D721Med (cell line): ENCODE measurements at places on chromosomes 11 and 22.

GRCh38 chr11:75554258-75555022 lies 7.6 kb upstream of the SERPINH1 start:
- no peak for DNase-seq

GRCh38 chr11:121494355-121495099 lies 41.8 kb upstream of the SORL1-AS1 start:
- no peak for DNase-seq

DNA sequence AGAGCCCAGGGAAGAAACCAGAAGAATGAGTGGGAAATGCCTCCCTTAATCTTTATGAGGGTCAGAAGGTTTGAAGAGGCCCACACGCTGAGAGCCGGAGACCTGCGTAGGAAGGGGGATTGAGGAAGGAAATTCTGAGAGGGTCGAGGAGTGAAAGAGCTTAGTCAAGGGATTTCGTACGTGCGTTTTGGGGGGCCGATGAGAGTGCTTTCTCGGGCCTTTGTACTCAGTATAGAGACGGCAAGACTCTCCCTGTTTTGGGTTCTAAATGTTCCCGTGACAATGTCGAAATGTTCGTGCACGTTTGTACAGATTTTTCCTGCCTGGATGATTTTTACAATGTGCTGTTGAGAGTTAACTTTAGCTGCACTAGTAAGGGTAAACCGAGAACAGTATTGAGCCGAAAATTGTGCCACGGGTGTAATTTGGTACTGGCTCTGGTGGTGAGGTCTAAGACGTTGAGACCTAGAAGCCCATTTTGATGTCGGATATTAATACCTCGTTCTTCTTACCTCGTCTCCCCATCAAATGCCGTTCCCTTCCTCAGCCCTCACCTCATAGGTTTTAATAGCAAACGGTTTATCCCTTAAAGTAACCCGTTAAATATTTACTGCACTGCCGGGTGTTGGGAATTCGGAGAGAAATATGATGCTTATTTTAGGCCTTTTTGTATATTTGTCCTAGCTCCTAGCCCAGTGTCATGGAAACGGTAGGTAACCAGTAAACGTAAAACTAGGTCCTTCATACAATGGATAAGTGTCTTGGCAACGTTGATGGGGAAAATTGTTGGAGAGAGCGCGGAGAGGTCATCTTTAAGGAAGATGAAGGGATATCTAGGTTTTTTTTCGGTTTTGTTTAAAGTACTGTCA lies 734 bp downstream of the C11orf58 start:
- no peak for DNase-seq

GRCh38 chr11:120134106-120134930 lies 3.6 kb downstream of the TRIM29 start:
- DNase-seq = no peak

- DNase-seq = no peak
Measured at GRCh38 chr11:36131721-36132397, 157.4 kb downstream of the COMMD9 start.

DNA sequence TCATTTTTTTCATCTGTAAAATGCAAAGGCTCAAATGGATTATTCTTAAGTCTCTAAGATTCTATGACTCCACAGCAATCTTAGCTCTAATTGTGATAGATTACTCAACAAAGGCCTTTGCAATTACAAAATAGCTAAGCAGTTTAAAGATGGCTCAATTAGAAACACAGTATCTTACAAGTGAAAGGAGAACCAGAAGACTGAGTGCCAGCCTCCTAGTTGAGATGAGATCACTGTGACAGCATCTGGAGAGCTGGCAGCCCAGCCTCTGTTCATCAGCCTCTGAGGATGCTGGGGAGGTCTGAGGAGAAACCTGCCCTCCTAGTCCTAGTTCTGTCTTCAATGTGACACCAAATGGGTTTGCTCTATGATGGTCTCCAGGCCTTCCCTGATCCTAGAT lies 158.4 kb upstream of the NARS2 start:
- DNase-seq = no peak

DNA sequence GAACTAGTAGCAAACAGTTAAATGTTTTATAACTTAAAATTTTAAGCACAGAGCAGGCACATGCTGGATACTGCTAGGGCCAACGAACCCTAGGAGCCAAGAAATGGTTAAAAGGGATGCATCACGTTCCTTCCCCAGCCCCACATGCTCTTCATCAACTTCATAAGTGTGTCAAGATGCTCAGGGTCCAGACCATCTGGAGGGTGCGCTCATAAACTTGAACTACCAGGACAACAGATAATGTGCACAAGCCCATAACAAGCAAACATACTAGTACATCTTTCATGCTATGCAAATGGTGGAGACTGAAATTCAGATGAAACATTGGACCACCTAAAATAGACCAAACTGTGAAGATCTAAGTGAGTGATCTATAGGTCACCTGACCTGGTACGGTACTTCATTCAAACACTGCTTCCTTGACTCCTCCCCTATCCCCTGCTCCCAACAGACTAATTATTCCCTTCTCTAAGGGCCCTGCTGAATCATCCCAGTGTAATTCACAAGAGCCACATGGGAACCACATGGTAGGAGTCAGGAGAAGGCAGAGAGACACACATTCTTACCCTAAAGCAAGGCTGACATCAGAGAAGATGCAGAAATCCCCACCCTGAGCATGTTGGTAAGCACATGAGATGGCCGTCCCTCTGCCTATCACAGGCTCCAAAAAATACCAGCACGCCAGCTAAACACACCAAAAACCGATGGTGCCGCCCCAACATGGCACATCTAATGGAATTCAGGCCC lies 83.9 kb downstream of the ETS1 start:
- no peak for DNase-seq

DNA sequence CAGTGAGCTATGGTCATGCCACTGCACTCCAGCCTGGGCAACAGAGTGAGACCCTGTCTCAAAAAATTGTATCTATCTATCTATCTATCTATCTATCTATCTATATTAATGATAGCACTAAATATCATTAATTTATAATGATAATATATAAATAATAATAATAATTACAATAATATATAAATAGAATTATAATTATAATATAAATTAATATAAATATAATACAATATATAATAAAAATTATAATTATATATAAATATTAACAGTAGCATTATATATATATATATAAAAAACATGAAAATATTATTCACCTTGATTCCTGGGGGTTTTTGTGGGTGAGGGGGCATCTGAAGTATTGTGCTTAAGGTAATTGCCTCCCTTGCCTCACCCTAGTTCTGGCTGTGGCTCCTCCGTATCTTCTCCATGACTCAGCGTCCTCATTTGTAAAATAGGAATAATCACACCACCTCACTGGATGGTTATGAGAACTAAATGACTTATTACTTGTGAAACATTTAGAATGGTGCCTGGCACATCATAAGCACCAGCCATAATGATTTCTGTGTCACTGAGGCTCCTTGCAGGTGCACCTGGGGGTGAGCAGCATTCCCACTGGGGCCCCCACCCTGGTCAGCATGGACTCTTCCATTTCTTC lies 18.8 kb downstream of the RASD2 start:
- no peak for DNase-seq

DNA sequence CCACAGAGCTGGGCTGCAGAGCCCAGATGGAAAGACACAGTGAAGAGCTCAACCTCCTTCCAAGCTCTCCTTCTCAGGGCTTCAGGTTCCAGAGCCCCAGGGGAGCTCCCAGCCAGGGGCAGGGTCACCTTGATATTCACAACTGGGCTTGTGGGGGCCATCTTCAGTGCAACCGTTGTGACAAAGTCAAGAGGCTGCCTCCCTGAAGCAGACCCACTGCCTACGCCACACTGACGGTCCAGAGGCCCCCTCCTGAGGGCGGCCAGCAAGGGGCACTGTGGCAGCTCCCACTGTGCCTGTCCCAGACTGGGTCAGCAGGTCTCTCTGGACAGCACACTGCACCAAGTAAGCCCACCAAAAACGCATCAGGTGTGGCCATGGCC lies 84.1 kb downstream of the DGCR2 start:
- no peak for DNase-seq

GRCh38 chr11:44275241-44275640 lies 34.7 kb downstream of the ALX4 start:
- DNase-seq = no peak

GRCh38 chr11:33479231-33479630 lies 221.4 kb downstream of the C11orf91 start:
- DNase-seq = no peak

GRCh38 chr11:34926101-34926830 lies 9.8 kb downstream of the PDHX start:
- DNase-seq = no peak

GRCh38 chr11:6225896-6226295 lies 8.5 kb downstream of the FHIP1B start:
- no peak for DNase-seq

DNA sequence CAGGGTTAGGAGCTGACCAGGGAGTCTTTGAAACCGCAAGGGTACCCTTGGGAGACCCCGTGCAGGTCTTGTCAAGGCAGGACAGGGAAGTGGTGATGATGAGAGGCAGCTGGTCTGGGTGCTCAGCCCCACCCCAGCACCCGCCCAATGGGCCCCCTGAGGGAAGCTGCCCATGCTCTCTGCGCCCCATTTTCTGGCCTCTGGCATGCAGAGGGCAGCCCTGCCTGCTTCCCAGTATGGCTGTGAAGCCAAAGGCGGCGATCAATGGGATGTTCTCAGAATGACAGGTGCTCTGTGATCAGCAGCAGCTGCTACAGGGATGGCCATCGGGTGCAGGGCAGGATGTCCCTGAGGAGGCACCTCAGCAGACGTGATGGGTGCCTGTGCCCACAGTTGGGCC lies 54.7 kb downstream of the CDKN1C start:
- no peak for DNase-seq

DNA sequence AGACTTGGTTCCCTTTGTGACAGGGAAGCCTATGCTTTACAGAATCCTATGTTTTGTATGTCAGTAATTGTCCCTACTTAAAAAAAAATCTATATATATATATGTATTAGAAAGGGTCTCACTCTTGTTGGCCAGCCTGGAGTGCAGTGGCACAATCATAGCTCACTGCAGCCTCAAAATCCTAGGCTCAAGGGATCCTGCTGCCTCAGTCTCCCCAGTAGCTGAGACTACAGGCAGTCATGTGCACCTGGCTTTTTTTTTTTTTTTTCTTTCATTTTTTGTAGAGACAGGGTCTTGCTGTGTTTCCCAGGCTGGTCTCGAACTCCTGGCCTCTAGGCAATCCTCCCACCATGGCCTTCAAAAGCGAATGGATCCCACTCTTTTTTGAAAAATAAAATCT lies 2.1 kb upstream of the NEAT1 start:
- no peak for DNase-seq

DNA sequence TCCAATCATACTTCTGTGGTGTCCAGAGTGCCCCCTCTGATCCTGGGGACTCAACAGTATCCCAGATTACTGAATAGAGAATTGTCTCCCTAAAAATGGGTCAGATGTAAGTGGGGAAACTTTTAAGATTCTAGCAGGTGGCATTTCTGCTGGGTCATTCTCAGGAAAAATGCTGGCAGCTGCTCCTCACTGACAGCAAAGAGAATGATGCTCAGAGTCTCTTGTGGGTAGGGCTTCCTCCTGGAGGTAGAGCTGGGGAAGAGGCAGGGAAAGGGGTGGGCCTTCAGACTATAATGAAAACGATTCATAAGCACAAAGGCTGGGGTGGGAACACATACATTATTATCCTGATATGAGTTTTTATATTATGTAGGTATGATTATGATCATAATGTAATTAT lies 647.2 kb downstream of the NELL1 start:
- DNase-seq = no peak

DNA sequence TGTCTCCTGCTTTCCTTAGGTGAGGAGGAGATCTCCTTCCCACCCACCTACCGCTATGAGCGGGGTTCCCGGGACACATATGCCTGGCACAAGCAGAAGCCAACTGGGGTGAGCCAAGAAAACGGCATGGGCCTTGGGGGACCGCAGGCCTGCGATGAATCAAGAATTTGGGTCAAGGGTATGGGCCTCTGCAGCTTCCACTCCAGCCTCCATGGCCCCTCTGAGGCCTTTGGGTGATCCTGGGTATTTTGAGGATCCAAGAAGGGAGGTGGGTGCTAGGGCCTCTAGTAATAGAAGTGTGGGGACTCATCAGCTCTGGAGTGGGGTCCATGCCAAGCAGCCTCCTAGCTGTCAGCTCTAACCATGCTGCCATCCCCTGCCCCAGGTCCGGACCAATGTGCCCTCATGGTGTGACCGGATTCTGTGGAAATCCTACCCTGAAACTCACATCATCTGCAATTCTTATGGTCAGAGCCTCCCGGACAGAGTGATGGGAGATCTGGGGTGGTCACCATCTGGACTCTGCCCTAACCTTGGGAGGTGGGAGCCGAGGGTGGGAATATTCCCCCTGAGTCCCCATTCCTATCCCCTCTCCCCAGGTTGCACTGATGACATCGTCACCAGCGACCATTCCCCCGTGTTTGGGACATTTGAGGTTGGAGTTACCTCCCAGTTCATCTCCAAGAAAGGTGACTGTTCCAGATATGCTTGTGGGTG lies 8.6 kb downstream of the INPPL1 start:
- no peak for DNase-seq

- DNase-seq = no peak
Measured at GRCh38 chr11:80214413-80214812, 773.6 kb upstream of the TENM4 start.

DNA sequence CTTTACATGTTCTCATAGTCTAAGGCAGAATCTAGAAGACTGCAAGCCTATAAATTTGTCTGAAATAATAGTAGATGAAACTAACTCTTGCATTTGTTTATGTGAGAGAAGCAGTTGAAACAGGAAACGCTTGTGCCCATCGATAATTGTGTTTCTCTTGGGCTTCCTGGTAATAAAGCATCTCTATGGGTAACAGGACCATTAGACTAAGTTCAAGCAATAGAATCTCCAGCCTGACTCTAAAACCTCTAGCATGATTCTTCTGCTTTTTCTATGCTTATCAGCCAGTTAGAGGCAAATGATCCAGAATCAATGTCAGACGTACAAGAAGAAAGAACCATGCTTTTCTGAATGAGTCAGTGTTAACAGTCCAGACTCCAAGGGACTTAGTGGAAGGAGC lies 1734.4 kb downstream of the LRRC4C start:
- DNase-seq = no peak

DNA sequence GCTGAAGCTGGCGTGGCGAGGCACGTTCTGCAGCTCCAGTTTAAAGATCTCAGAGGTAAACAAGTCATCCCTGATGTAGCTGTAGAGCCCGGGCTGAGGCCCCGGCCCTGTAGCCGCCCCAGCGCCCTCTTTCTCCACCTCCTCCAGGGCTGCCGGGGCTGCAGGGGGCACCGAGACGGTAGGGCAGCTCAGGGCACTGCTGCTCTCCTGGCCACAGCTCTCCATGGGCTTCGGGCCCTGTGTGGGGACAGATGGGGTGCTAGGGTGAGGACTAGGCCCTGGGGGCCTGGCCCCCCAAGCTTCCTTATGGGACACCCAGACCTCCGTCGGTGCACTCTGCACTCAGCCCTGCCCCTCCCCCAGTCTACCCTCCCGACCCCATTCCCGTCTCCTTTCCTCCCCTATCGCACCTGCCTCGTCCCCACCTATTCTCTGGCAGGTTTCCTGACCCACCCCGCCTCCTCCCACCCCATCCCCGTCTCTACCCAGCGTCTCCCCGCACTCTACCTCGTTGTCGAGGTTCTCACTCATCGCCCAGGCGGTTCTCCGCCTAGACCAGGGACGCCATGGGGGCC lies 559 bp downstream of the RANBP1 start:
- DNase-seq = no peak
